ENCODE measurements at places on chromosomes 6 and 20. TPM values are rescaled to one million over a fixed set of nuclear protein-coding genes. Genes with fewer than 3 reads are reported as not detected.

HLA-DRB1 gene
- total RNA-seq, result 23.4 TPM

- no peak for DNase-seq
Measured at GRCh38 chr6:43125555-43125954, 45.5 kb upstream of the SRF start.

- no peak for DNase-seq
Measured at GRCh38 chr6:165986311-165986913, 181.2 kb downstream of the TBXT start.

GRCh38 chr6:72524011-72524645, 97.7 kb upstream of the KCNQ5 start:
- no peak for DNase-seq

All from psoas muscle (tissue), 8 donors.